ELF-1 (cell line): ENCODE measurements at places on chromosomes 5 and 9.

DNA sequence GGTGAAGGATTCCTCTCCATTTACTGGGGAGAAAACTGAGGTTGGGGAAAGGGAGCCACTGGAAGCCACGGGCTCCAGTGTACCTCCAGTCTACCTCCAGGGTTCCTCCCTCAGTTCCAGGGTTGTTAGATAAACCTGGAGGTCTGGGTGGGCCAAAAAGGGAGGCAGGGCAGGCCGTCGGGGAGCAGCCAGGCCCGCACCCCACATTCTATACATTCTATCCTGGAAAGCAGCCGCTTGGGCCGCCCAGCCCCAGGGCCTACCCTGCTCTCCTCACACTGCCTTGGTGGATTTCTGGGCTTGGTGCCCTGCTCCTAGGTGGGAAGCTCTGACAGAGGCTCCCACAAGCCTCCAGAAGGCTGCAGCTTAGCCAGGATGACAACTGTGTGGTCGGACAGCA, 18.1 kb upstream of the SUSD3 start:
- no peak for DNase-seq

- no peak for DNase-seq
Measured at GRCh38 chr9:93123561-93124283, 10.3 kb downstream of the NINJ1 start.

- DNase-seq = peak; percentile 55
Measured at GRCh38 chr5:1801967-1802295, 724 bp downstream of the NDUFS6 start.

GRCh38 chr9:942805-943580, 33.5 kb upstream of the DMRT3 start:
- DNase-seq = no peak

- no peak for DNase-seq
Measured at GRCh38 chr5:71681296-71681695, 37.8 kb upstream of the CARTPT start.

- DNase-seq = no peak
Measured at GRCh38 chr9:91760906-91761305, 189.1 kb downstream of the ROR2 start.

- peak; percentile 16 for DNase-seq
Measured at GRCh38 chr9:107751567-107752210, 262.1 kb upstream of the KLF4 start.

DNA sequence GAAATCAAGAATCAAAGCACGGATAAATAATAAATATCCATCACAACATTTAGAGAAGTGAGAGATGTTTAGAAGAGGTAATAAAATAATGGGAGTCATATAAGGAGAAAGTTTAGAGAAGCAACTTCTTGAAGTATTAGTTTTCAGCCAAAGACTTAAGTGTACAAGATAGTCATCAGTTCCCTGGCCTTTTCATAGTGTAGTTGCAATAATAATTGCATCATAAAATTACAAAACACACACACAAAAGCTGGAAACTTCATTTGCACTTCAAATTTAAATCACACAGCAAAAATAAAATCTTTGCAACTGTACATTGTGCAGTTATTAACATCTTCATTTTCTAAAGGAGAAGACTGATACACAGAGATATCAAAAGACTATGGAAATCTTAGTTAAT, 319.1 kb upstream of the RGMB start:
- DNase-seq = no peak

DNA sequence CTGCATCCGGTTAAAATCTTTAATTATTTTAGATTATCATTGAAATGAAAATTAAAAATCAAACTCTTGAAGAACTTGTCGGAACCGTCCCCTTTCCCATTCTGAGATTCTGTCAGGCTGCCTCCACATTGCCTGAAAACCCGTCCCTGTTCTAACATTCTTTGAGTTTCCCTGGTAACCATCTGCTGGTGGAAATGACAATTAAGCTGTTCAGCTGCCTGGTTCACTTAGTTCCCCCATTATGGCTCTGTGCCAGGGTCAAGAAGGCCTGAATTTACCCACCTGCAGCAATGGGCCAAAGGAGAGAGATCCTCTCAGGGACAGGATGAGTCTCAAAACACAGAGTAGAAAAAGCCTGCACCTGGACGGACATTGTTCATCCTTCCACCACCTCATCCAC, 11.8 kb upstream of the TCOF1 start:
- no peak for DNase-seq

DNA sequence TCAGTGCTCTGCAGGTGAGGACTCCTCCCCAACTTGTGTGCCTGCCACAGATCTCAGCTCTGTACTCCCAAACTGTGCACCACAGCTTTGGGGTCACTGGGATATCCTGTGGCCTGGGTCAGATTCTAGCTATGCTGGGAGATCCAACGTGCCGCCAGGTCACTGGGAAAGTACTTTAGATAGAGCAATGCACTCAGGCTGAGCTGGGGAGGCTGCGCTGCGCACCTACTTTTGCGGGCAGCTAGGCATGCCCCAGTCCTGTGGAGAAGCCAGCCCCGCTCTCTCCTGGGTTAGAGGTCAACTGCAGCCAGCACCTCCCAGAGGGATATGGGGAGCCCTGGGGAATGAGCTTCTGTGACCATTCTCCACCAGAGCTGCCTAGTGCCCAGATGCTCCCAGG, 552.1 kb upstream of the CDH9 start:
- no peak for DNase-seq

DNA sequence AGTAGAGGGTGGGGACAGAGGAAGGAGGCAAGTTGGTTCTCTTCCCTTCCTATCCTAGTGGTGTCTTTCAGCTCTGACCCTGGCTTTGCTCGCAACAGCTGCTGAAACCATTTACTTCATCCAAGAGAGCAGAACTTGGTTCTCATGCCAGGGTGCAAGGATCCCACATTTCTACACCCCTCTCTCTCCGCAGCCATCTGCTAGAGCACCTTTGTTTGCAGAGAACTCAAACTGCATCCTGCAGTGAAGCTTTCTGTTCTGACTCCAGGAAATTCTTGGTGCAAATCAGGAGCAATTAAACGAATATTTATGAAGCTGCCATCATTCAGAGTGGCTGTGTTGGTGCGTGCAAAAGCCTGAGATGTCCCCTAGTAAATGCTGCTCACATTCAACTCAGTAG, 31.9 kb downstream of the NEUROG1 start:
- DNase-seq = no peak

- no peak for DNase-seq
Measured at GRCh38 chr9:22056402-22056801, 47.3 kb upstream of the CDKN2B start.

DNA sequence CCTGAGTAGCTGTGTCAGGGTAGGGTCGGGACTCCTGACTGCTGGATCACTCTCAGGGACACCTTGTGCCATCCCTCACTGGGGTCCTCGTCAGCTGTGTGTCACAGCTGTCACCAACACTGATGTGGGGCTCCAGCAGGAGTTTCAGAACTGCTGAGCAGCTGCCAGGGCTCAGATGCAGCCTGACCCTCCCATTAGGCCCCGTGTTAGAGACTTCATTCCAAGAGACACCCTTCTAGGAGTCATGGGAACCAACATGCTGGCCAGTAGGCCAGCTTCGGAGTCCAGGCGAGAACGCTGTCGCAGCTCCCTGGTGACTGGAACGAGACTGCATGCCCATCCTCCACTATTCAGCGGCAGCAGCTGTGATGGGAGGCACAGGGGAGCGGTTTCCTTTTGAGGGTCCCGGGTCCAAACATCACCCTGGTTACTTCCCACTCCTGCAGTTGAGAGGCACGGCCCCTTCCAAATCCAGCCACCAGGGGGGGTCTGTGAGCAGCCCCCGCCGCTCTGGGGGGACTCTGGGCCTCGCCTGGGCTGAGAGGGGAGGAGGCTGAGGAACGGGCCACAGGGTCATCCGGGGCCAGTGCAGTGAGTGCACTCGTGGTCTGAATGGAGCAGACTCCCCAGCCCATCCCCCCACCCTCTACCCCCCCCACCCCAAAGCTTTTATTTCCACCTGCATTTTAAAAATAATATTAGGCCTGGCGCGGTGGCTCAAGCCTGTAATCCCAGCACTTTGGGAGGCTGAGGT, 12.6 kb upstream of the TCF7 start:
- peak; percentile 90 for DNase-seq

DNA sequence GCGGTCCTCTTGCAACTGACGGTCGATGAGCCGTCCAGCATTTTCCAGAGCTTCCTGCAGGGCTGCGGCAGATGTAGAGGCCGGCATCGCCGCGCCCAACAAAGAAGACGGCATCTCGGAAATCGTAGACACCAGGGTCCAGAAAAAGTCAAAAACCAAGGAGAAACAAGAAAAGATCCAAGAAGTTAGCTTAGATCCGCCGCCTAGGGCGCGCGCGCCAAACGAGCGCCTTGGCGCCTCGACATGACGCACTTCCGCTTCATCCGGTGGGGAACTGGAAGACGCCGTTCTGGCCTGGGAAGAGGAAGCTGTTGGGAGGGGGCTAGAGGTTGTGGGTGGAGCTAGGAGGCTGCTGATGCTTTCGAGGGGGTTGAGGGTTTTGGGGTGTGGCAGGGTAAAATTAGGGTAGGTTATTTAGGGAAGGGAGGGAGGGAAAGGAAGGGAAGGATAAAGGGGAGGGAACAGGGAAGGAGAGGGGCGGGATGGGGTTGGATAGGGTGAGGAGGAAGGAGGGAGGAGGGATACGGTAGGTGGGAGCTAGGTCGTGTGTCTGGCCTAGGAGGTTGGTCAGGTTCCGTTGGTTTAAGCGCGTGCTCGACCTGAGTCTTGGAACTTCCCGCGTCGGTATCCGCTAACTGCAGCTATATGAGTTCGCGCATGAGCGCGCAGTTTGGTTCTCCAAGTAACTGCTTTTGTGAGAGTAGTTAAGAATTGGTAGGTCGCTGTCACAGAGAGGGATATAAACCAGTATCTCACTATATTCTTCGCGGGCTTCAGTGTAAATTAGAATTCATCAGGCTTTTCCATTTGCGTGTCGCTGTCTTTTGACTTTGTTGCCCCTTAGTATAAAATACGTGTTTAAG, at the start of gene NUP155:
Gene NUP155, minus strand, starts transcription at position 243 of the 863 bp plus-strand sequence. Its CDS starts 129 bp downstream, at position 114.
- peak; percentile 98 for DNase-seq
